ENCODE measurements at places on chromosomes 13 and 19.

GRCh38 chr19:9847087-9847671 is 12.1 kb downstream of the PIN1 start:
- DNase-seq = peak; percentile 9

DNA sequence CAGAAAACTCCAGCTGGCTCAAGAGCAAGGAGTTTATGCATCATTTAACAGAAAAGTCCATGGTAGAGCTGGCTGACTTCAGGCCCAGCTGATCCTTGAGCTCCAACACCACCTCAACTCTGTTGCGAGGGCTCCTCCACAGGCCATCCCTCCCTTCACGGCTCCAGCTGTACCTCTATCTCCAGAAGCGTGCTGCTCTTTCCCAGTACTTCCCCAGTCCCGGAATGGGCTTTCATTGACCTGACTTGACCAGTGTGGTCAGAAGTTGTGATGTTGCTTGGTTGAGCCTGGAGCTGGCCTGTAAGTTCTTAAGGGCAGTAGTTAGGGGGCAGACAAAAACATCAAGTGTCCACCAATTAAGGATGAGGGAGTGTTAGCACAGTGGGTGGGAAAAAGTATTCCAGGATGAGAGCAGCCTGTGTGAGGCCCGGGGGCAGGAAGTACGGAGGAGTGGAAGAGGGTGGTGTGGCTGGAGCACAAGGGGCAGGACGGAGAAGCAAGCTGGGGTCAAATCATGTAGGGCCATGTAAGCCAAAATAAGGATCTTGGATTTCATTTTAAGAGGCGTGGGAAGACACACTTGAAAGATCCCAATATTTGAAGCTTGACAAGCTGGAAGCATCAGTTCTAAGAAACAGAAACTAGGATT is 24.0 kb downstream of the SKA3 start:
- no peak for DNase-seq

- DNase-seq = no peak
These were observed 627.7 kb downstream of the FGF9 start for GRCh38 chr13:22298530-22298929.

GRCh38 chr13:28583651-28584091 is 75.3 kb upstream of the POMP start:
- DNase-seq = no peak

DNA sequence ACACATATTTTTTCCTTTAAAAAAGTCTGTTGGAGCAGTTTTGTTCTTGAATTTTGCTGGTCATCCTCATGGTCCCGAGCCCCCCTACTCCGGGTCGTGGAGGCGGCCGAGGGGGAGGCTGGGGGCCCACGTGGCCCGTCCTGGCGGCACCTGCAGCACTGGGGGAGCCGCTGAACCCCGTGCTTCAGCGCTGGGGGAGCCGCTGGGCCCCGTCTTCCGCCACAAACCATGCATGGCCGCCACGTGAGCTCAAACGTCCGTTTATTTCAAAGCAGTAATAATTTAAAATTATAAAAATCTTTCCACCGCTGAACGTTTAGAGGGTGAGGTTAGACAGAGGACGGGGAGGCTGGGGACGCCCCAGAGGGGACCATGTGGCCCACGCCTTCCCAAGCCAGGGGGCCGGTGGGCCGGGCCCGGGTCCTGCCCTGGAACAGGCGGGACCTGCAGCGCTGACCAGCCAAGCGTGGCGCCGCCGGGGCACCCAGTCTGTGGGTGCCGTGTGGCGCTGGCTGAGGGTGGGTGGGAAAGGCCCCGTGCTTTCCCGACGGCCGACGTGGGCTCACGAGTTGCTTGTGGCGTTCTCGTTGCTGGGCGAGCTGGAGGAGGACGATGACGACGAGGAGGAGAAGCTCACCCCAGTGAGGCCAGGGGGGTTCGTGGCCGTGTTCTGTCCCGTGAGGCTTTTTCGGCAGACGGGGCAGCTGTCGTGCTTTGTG is 8.0 kb downstream of the FGF22 start:
- DNase-seq = no peak

DNA sequence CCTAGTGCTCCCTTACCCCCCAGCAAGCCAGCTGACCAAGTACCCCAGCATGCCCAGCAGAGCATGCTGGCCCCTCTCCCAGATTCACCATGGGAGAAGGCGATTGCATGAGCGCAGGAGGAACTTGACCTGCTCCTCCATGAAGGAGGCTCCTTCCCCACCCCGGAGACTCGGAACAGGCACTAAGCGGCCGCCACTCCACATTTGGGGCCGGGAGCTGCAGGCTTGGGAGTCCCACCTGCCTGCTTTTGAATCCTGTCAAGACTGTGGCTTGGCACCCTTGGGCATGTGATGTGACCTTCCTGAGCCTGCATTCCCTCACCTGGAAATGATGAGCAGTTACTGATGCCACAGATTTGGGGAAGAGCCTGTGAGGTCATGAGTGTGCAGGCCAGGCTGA is 12.7 kb upstream of the TIMM50 start:
- DNase-seq = no peak
